ENCODE measurements at places on chromosomes 4 and X.

- DNase-seq: no peak
Measured at GRCh38 chr4:106496061-106496460, 127.5 kb upstream of the GIMD1 start.

GRCh38 chr4:47075919-47076318 is 44.6 kb downstream of the GABRB1 start:
- no peak for DNase-seq

GRCh38 chr4:79259242-79259641 is 66.6 kb downstream of the NAA11 start:
- no peak for DNase-seq

DNA sequence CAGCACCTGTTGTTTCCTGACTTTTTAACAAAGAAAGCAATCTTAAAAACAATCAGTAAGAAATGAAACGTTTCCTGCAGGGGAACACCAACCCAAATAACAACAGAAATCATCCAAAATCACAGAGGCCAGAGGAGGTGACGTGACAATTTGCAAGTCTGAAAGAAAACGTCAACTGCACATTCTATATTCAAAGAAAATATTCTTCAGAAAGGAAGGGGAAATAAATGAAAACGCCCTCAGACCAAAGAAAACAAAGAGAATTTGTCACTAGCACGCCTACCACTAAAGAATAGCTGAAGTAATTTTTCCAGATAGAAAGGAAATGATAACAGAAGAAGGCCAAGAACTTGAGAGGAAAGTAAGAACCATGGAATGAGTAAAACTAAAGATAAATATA is 74.4 kb downstream of the CASP3 start:
- no peak for DNase-seq

DNA sequence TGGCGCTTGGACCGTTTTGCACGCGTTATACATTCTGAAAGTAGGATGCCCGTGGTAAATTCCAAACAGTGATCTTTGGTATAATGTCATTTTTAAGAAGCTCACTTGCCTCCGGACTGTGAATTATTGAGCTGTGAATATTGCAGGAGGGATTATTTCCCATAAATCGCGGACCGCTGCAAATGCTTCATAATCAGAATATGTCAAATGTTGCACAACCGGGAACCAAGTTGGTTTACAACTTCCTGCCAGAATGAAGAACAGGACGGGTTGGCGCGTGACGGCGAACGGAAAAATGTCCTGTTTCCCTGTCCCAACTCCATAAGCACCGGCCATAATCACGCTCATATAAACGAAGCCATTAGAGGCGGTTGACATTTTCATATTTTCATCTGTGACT is 67.6 kb downstream of the SHOX start:
- peak; percentile 76 for DNase-seq

- peak; percentile 11 for DNase-seq
Measured at GRCh38 chrX:84729809-84730208, 227.6 kb upstream of the HDX start.

DNA sequence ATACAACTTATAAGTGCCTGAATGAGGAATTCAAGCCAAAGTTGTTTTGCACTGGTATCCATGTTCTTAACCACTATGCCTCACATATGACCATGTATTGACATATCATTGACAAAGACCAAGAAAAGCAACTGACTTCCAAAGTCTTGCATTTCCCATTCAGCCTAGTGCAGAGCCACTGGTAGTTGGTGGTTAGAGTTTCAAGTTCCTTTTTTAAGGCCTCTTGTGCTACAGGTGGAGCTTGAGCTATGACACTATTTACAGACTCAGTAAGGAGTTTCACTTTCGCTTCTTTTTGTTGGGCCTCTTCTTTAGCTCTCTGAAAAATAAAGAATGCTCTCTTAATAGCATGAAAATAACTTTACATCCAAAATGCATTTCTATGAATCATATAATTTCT is 763.0 kb downstream of the DMD start:
- DNase-seq: peak; percentile 94

GRCh38 chrX:69431420-69431819 is 72.7 kb upstream of the NALF2 start:
- no peak for DNase-seq

DNA sequence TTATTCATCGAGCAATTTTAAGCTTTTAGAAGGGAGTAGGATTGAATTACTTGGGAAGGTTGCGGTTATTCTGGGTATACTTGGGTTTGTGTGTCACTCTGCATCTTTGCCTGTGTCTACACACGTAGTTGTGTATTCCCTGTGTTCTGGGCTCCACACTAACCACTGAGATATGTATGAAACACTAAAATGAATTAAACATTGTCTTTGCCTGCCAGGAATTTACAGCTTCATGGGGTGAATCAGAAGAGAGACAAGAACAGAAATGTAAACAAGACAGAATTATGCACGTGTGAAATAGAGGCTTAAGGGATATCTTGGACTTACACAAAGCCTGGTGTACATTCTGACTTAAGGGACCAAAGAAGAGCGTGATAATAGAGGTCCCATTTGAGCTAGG is 228.5 kb downstream of the AFF2 start:
- no peak for DNase-seq

DNA sequence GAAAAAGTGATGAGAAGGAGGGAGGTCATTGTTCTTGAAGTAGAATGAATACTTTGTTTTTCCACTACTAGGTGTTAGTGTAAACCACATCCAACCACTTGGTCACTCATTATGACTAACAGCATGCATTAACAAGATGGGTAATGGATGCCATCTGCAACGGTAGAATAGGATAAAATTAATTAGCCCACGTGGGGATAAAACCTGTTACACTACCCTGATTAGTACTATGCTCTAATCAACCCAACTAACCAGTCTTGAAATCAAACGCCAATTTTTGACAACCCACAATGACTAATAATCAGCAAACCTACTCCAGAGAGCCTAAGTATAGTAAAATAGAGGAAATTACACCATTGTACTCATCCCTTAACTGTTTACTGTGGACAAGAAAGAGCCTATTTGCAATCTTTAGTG is 93.4 kb upstream of the MCF2 start:
- DNase-seq: no peak

DNA sequence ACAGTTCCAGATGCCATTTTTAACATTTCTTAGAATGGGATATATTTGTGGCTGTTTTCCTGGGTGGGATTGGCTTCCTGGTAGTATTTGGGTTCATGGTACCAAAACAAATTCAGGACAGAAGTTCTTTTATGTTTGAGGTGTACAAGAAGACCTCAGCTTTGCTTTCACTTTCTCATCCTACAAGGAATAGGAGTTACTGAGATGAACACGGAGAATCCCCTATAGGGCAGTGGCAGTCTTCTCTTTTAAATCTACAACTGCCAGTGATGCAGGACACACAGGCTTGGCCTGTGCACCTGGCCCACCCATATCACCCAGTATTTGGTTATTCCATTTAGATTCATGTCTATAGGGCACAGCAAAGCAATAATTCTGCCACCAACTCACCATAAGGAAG is 35.2 kb downstream of the SLC10A7 start:
- no peak for DNase-seq

GRCh38 chr4:37400241-37400881 is 155.8 kb downstream of the NWD2 start:
- DNase-seq: no peak

- peak; percentile 73 for DNase-seq
Measured at GRCh38 chrX:35841872-35842271, 43.7 kb downstream of the MAGEB16 start.

DNA sequence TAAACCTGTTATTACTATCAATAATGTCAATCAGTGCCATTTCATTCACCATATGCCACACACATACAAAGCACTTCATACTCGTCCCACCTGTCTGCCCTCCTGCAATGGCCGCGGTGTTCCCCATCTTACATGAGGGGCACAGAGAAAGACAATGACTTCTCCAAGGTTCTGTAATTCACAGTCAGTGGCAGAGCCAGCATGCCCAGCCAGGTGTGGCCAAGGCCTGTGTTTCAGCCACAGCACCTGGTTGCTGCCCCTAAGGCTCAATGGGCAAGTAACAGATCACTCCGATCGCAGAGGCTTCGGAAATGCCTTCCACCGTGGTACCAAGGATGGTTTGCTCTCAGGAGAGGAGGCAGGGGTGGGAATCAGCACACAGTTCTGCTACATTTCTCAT is 10.9 kb downstream of the AFAP1 start:
- DNase-seq: no peak

DNA sequence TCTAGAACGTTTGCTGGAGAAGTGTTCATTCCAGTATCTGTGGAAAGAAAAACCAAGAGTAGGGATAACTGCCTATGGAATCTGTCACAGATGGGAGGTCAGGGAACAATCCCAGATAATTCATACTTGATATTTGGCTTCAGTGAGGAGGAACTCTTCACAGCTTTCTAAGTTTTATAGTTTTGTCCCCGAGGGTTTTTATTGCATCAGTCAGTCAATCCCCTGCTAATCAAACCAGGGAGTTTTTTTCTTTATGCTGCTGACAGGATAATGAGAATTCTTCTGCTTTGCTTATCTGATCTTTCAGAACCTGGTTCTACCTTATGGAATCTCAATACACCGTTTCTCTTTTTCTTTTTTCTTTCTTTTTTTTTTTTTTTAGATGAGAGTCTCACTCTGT is 633 bp upstream of the TRIML2 start:
- DNase-seq: no peak

GRCh38 chr4:8098506-8098905 is 60.1 kb downstream of the ABLIM2 start:
- DNase-seq: no peak

GRCh38 chr4:67723949-67724348 is 23.0 kb upstream of the UBA6 start:
- DNase-seq: no peak

- DNase-seq: peak; percentile 6
Measured at GRCh38 chr4:41207291-41207831, 7.0 kb downstream of the APBB2 start.

DNA sequence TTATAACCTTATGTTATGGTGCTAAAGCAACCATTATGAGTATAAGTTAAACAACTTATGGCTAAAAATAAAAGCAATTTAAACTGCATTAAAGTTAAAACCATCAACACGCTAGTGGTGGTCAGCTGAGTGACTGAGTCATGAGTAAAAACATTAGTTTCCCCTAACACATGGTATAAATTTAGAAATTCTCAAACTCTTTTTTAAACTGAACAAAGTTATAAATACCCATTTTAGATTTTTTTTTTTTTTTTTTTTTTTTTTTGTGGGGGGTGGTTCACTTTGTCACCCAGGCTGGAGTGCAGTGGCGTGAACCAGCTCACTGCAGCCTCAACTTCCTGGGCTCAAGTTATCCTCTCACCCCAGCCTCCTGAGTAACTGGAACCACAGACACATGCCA is 5.4 kb upstream of the BBS7 start:
- peak; percentile 16 for DNase-seq

DNA sequence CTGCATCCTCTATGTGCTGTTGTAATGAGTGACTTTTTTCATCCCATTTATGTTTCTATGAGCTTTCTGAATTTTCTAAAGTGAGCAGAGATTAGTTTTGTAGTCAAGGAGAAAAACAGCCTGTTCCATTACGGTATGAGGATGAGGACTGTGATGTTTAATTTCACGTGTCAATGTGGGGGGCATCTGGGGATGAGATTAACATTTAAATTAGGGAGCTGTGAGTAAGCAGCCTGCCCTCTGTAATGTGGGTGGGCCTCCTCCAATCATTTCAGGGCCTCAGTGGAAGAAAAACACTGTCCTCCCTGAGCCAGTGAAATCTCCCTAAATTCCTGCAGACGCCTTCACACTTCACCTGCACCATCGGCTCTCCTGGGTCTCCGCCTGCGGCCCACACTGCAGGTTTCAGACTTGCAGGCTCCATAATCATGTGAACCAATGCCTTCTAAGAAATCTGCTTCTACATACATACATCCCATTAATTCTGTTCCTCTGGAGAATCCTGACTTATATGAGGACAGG is 121.7 kb downstream of the AFAP1 start:
- no peak for DNase-seq

DNA sequence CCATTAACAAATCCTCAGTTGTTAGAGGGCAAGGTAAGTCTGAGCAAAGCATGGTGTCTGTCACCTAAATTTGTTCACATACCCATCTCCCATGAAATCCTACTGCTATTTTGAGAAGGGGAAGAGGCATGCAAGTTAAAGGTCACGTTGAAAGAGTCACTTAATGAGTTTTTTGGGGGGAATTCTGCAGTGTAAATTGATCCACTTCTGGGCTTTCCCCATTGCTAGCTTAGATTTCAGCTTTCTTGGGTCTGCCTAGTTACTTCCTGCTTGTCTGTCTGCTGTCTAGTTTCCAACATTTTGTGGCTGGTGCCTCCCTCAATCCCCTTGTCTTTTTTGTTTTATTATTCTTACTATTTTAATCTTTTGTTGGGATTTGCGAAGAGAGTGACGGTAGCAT is 32.0 kb downstream of the CEP135 start:
- DNase-seq: no peak

DNA sequence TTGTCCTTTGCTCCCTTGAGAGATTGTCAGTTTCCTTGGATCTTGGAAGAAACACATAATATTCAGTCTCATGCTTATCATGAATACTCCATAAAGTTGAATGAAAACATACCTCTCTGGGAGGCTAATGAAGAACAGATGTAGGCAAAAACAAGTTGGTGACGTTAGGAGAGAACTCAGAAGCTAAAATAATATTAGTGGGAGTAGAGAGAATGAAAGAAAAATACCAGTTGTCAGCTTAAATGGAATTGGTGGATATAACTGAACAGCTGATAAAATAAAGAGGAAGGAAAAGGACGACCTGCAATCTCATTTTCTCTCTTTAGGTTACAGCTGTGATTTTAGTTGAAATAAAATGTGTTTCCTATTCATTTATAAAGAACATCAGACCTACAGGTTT is 124.8 kb downstream of the SNCA start:
- no peak for DNase-seq

- peak; percentile 34 for DNase-seq
Measured at GRCh38 chr4:106530821-106531220, 162.2 kb upstream of the GIMD1 start.

GRCh38 chr4:54333657-54334056 is 104.6 kb downstream of the PDGFRA start:
- DNase-seq: no peak

- no peak for DNase-seq
Measured at GRCh38 chrX:44019911-44020310, 46.7 kb upstream of the NDP start.

- DNase-seq: no peak
Measured at GRCh38 chr4:113452868-113453620, 308.5 kb downstream of the CAMK2D start.

- peak; percentile 6 for DNase-seq
Measured at GRCh38 chrX:154818916-154819770, 13.9 kb upstream of the MPP1 start.

GRCh38 chr4:98838977-98839618 is 89.8 kb downstream of the EIF4E start:
- peak; percentile 51 for DNase-seq

DNA sequence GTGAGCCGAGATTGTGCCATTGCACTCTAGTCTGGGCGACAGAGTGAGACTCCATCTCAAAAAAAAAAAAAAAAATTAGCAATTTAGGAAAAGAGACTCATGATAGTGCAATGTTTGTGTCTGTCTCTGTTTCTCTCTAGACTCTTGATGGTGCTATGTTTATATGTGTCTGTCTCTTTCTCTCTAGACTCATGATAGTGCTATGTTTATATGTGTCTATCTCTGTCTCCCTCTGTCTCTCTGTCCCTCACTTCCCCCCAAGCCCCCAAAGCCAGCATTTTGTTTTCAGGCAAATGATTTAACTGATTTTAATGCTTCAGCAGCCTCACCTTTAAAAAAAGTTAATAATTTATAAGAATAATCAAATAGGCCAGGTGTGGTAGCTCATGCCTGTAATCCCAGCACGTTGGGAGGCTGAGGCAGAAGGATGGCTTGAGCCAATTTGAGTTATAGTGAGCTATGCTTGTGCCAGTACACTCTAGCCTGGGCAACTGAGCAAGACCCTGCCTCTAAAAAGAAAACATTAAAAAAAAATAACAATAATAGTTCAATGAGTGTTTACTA is 6.9 kb downstream of the MOB1B start:
- no peak for DNase-seq

GRCh38 chrX:29241809-29242208 is 654.6 kb downstream of the IL1RAPL1 start:
- no peak for DNase-seq

Measured in MV-4-11 (cell line).